ENCODE measurements at places on chromosomes 2 and 18.
A peak's percentile ranks its signal among the peaks of the same experiment; 100 is the strongest.

- no peak for DNase-seq
Measured at GRCh38 chr2:236809716-236810115, 240.1 kb downstream of the ACKR3 start.

DNA sequence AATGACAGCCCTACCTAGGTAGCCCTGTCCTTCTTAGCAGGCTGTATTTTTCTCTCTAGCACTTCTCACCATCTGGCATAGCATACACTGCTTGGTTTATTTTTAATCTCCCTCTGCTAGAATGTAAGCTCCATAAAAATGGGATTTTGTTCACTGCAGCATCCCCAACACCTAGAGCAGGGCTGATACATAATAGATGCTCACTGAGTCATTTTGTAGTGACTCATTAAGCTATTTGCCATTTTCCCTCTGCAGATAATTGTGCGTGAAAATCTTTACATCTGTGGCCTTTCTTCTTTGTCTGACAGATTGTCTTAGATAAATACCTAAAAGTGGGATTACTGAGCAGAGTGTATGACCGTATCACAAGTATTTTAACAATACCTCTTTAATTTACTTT is 82.5 kb downstream of the CERS6 start:
- no peak for DNase-seq

DNA sequence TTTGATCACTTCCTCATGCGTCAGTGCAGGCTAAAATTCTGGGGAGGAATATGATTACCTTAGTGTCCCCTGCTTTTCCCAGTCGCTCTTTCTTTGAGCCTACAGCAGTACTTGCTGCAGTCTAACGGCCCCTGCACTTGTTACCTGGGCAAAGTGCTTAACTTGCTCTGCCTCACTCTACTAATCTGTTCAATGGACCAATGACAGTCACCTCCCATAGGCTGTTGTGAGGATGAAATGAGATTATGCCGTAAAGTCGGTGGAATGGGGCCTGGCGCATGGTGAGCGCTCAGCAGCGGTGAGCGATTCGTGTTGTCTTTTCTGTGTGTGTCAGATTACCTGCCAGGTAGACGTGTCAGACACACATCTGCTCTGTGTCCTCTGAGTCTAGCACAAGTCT is 5.3 kb downstream of the TNS1 start:
- no peak for DNase-seq

DNA sequence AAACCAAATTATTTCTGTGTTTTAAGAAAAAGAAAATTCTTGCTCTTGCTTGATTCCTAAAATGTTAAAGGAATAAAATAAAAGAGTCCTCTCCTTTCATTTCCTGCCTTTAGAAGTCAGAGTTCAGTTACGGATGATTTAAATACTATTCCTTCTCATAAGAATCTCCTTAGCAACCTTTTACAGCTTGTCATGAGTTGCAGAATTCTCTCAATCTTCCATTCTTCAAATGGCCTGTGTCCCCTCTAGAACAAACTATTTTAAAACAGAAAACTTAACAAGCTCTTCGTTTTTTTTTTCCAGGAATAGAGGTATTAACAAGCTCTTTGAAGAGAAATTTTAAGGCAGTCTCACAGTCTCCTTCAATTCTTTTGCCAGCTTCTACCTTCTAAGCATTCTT is 42.2 kb downstream of the SPIRE1 start:
- no peak for DNase-seq

DNA sequence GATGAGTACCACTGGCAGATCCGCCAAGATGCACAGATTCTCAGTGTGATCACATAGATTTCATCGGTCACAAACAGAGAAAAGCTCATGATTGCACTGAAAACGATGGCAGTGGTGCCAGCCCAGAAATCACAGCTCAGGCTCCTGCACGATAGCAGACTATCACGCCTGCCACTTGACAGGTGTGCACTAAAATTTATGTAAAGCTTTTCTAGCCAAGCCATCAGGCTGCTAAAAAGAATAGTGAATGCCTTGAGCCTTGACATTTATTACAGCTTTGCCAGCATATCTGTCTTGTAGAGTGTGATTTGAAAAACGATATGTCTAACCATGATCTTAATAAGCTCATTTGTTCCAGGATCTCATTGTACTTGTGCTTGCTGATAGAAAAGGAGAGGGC is 409.5 kb upstream of the CWC22 start:
- DNase-seq: no peak

GRCh38 chr18:61697306-61697909 is 195.4 kb downstream of the RNF152 start:
- no peak for DNase-seq

- DNase-seq: no peak
Measured at GRCh38 chr2:124035001-124035400, 9.9 kb downstream of the CNTNAP5 start.

DNA sequence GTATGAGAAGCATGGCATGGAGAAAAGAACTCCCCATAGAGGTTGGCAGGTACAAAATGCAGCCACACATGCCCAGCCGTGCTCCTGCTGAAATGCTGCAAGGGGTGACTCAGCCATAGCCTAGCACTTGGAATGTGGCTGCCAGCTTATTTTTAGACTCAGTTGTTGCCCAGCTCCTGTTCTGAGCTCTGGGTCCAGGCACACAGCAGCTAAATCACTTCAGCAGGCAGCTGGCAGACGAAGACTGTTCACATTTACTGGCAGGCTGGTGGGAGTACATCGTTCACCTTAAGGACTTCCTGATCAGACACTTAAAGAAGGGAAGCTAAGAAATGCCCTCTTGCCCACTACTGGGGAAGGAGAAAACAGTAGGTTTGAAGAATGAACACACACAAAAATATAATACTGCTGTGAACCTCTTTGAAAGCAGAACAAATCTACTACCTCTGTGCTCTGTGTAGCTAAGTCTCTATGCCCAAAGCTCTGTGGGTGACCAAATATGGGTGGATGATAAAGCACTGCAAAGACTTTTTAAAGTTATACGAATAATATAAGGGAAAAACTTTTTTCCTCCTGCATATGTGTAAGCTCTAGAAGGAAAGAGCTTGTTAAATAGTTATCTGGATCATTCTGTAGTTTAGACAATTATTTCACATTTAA is 146.1 kb downstream of the LNPK start:
- DNase-seq: peak; percentile 78

GRCh38 chr18:79780547-79780946 is 17.2 kb upstream of the KCNG2 start:
- DNase-seq: no peak

- DNase-seq: peak; percentile 83
Measured at GRCh38 chr2:120793682-120794403, 58.2 kb downstream of the GLI2 start.

GRCh38 chr2:164734196-164734595 is 107.4 kb downstream of the COBLL1 start:
- DNase-seq: no peak

- no peak for DNase-seq
Measured at GRCh38 chr2:212712466-212712865, 173.9 kb upstream of the ERBB4 start.

GRCh38 chr2:114929225-114929624 is 486.8 kb downstream of the DPP10 start:
- DNase-seq: no peak

DNA sequence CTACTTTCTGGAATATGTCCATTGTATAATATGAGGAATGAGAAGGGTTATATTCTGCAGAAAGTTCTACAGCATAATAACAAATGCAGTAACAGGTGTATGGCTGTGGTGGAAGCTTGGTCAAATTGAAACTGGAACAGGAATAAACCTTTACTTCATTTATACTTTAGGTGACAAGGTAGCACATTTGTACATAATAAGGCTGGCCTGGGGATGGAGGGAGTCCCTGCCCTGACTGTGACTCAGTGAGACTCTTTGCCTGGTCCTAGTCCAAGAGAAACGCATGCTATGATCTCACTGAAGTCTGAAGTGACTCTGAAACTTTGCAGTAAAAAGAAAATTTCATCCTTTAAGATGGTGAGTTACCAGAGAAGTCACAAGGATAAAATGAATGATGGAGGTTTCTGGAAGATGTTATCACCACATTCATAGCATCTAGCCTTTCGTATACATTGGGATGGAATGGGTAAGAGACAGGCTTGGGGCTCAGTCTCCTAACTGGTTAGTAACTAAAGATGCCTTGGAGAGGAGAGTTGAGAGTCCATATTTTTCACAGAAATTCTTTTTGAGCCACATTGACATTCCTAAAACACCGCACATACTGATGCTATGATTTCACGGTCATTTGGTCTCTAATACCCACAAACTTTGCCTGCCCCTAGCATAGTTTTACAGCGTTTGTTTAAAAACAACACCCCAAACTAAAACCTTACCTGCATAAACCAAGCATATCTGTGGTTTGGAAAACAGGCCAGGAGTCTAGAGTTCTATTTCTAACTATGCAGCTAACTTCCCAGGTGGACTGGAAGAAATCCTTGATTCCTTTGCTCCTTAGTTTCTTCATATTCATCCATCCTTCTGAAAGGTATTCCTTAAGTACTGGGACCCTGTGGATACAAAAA is 42.4 kb upstream of the NABP1 start:
- no peak for DNase-seq
